ENCODE measurements at places on chromosomes 1 and 21.

DNA sequence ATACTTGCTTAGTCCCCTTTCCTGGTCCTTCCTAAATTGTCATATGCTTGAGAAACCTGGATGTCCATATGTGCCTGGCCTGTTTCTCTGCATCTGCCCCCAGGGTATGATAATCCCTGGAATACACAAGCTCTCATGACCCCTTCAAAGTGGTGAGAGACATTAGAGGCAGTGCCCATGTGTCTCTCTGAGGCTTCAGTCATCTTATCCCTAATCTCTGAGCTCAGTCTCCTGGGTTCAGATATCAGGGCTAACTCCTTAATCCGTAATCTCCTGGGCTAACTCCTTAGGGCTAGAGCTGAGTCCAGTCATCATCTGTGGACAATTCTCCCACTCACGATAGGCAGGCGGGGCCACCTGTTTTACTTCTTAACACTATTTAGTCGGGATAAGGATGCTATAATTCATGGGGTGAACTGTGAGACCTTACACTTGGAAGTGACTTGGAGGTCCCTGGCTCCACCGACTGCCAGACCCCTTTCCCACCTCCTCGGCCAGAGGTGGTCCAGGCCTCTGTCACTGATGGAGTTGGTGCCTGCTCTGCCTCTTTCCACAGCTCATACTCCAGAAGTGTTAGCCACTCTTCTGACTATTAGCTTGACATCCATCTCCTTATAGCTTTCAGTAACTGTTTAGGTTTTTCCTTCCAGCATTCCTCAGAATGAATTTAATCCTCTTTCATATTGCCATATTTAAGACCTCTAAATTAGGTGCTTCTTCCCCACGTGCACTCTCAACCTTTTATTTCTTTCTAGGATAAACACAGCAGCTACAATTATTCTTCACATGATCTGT, 22.7 kb downstream of the CCN1 start:
- no peak for DNase-seq

DNA sequence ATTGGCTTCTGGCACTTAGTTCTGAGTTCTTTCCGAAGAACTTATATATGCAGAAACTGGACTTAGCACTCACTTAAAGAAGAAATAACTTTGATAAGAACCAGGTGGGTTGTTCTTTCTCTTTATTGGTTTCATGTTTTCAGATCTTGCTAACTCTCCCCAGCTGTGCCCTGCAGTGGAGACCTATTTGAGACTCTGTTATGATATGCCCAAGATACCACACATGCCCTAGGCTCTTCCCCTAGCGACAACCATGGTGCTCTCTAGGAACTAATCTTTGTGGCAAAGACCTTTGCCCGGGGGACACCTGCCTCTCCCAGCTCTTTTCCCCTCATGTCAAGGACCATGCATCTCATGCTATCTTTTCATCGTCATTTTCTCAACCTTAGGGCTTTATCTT, 128.8 kb downstream of the PBX1 start:
- no peak for DNase-seq

- no peak for DNase-seq
Measured at GRCh38 chr1:210618369-210618768, 289.7 kb downstream of the HHAT start.

- no peak for DNase-seq
Measured at GRCh38 chr1:42639116-42639515, 19.1 kb upstream of the PPIH start.

DNA sequence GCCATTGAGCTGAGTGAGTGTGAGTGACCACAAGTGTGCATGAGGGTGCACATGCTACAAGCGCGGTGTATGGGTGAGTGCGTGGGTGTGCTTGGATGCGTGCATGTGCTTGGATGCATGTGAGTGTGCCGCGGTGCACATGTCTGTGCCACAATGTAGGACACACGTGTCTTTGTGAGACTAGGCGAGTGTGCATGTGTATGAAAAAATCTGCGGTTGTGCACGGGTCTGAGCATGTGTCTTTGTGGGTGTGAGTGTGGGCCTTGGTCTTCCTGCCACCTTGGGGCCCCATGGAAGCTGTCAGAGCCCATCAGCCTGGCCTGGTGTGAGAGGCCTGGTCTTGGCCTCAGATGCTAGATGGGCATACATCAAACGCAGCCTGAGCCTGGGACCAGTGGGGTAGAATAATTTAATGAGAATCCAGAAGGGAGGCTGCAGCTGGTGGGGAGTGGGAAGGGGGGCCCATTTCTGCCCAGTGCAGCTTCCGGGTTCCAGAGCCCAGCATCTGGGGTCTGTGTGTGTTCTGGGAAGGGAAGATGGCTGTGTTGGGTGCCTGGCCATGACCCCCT, 103.9 kb upstream of the SLC2A1 start:
- DNase-seq = no peak

GRCh38 chr1:19038096-19038495, 81.6 kb upstream of the IFFO2 start:
- DNase-seq = no peak

- DNase-seq = no peak
Measured at GRCh38 chr1:224543453-224543852, 72.7 kb upstream of the CNIH3 start.

DNA sequence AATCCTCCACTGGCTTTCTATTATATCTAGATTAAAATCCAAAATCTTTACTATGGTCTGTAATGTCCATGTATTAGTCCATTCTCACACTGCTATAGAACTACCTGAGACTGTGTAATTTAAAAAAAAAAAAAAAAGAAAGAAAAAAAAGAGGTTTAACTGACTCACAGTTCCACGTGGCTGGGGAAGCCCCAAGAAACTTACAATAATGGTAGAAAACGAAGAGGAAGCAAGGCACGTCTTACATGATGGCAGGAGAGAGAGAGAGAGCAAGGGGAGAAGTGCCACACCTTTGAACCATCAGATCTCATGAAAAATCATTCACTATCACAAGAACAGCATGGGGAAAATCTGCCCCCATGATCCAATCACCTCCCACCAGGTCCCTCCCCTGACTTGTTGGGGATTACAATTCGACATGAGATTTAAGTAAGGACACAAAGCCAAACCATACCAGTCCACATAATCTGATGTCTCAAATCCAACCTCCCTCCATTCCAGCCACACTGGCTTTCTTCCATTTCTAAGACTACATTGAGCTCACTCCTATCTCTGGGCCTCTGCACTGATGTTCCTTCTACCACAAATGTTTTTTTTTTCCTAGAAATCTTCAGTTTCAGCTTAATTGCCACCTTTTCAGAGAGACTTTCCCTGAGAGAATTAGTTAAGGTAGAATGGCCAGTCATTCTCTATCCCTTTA, 92.4 kb downstream of the EIF4G3 start:
- DNase-seq = no peak

DNA sequence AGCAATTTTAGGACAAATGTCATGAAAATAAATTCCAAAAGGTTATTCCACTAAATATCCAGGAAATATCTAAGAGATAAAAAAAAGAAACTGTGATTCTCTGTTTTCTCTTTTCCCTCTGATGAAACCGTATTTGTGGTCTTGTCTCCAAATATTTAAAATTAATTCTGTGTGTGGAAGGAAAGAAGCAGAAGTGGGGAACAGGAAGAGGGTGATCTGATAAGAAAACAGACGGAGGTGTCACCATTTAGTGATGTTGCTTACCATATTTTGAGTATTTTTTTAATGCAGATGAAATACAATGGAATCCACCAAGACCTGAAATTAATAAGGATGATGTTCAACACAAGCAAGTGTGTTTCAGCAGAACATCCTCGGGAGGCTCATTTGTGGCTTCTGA, 29.6 kb downstream of the CLCA1 start:
- DNase-seq = no peak

GRCh38 chr1:223203034-223203408, 60.0 kb upstream of the TLR5 start:
- no peak for DNase-seq

GRCh38 chr1:222665964-222666363, 46.3 kb downstream of the AIDA start:
- DNase-seq = no peak

DNA sequence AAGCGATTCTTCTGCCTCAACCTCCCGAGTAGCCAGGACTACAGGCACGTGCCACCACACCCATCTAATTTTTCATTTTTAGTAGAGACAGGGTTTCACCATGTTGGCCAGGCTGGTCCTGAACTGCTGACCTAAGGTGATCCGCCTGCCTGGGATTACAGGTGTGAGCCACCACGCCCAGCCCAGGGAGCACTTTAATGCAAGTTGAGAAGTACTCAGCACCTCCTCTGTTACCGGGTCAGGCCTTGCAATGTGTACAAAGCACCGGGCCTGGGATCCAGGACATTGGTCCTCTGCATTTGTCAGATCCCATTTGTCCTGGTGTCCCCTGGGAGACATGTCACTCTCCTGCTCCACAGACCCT, 143.6 kb downstream of the TOMM20 start:
- DNase-seq = no peak

DNA sequence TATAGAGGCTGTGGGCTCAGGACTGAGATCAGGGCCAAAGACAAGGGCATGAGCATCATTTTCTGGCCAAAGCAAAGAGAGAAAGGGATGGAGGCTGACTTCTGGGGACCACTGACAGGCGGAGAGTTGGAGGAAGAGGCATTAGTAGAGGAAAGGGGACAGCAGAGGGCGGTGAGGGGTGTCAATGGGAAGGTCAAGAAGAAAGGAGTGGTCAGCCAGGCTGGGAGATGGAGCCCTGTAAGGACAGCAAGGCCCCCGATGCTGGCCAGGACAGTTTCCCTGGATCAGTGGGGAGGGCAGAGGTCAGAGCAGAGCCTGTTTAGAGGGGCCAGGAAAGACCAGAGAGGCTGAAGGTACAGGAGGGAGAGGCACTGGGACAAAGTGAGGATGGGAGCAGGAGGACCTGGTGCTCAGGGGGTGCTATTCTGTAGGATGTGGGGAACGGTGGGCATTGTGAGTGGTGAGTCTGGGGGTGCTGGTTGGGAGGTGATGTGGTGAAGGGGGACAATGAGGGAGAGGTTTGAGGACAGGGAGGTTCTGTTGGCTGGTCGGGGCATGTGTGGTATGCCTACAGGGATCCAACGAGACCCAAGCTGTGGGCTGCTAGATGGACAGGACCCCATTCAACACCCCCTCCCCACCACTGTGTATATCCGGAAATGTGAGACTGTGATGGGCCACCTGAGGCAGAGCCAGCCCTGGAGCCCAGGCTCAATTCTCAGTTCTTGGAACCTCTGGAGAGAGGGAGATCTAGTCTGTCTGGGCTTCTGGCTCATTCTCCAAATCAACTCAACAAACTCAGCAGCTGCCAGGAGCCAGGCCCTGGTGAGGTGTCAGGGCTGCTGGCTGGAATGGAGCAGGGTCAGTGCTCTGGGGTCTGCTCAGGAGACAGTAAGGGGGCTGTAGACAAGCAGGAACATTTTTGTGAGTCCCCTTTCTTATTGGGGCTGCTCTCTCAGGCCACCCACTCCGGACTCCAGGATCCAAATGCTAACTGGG, 1.4 kb upstream of the FAM151A start:
- no peak for DNase-seq

- DNase-seq = peak; percentile 75
Measured at GRCh38 chr21:42439284-42440186, 35.8 kb downstream of the UBASH3A start.

GRCh38 chr1:23726686-23727085, 16.6 kb upstream of the ELOA start:
- no peak for DNase-seq

DNA sequence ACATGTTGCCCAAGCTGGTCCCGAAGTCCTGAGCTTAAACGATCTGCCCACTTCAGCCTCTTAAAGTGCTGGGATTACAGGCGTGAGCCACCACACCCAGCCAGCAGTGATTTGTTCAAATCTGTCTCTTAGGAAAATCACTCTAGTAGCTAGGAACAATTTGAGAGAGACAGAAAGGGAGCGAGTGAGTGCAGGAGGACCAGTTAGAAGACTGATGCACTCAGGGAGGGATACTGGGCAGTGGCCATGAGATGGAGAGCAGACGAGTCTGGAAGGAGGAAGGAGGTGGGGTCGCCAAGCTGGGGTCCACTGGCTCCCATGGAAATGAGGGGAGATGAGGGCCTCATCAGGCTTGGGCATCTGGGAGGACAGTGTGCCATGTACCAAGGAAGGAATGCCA, 23.6 kb upstream of the SSBP3 start:
- DNase-seq = no peak

GRCh38 chr1:39328095-39328494, 123.6 kb downstream of the MACF1 start:
- DNase-seq = no peak

DNA sequence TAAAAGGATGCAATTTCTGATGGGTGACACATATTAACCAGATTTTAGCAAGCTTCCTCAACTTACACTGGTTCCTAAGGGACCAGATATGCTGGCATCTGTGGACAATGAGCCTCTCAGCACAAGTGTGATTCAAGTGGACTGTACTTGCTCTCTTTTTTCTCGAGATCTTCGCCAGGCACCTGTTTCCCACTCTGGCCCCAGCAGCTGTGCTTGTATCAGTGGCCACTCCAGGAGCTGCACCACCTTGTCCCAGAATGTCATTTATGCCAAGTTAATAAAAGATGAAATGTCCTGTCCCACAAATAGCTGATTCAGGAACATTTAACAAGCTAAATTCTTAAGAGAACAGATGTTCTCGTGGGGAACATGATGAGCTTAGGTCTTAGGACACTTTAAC, 14.6 kb downstream of the C1orf198 start:
- DNase-seq = no peak

- no peak for DNase-seq
Measured at GRCh38 chr1:234331507-234331906, 41.7 kb upstream of the COA6 start.

DNA sequence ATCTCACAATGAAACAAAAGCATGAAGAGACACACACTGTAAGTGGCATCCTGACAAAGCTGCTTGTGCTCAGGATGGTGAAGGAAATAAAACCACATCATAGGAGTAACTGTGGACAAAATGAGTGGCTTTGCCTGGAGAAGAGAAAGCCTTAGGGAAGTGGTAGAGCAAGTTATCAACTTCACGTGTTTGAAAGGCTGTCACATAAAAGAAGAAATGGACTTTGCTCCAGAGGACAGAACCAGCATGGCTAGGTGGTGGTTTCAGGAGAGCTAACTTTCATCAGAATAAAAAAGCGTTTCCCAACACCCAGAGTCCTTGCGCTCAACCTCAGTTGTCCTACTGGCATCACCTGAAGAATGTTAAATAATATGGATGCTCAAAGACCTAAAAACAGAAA, 139.9 kb downstream of the SETD4 start:
- no peak for DNase-seq

- no peak for DNase-seq
Measured at GRCh38 chr1:58818976-58819375, 35.1 kb upstream of the JUN start.

- no peak for DNase-seq
Measured at GRCh38 chr1:59831529-59831928, 16.8 kb downstream of the HOOK1 start.

- no peak for DNase-seq
Measured at GRCh38 chr1:15344800-15345704, 64.6 kb upstream of the EFHD2 start.

Measured in activated CD8-positive, alpha-beta memory T cell treated with anti-CD3 and anti-CD28 coated beads, Interleukin-2, amount 50 U/mL, for 48 hours (primary cell).